Natural killer cell treated with Interleukin-12 subunit alpha and Interleukin-12 subunit beta and Interleukin-15 and Interleukin-18, amount 100 ng/mL, for 72 hours (primary cell): ENCODE measurements at places on chromosomes 7 and 10. TPM values are rescaled to one million over a fixed set of nuclear protein-coding genes. Genes with fewer than 3 reads are reported as not detected.

DNA sequence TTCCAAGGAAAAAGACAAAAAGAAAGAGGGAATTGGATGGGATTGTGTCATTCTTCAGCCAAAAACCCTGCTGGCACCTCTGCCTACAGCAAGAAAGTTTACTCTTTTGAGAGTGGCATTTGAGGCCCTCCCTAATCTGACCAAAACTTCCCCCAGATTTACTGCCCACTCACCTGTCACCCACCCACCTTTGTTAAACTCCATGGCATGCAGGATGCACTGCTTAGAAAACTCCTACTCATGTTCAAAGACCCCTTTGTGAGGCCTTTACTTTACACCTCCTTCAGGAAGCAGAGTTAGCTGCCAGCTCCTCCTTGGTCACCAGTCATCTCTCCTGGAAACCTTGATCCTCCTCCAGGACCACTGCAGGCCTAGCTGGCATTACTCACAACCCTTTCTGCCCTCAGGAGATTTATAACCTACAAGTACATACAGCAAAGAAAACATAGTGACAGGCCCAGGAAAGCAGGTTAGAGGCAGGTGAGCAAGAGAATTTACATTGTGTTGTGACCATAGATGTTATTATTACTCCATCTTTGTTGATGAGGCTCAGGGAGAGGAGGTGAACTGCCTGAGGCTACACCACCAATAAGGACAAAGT is 10.3 kb upstream of the PLAC9 start:
- H3K36me3 ChIP-seq: no peaks in the 10 kb centered on the region
- no peak overlapping the region for H3K27ac ChIP-seq
- no peaks in the 10 kb centered on the region for H3K4me1 ChIP-seq
- peaks cover 12% of the 10 kb centered on the region for H3K27me3 ChIP-seq
- no peak for DNase-seq
- H3K4me3 ChIP-seq: no peak overlapping the region

DNA sequence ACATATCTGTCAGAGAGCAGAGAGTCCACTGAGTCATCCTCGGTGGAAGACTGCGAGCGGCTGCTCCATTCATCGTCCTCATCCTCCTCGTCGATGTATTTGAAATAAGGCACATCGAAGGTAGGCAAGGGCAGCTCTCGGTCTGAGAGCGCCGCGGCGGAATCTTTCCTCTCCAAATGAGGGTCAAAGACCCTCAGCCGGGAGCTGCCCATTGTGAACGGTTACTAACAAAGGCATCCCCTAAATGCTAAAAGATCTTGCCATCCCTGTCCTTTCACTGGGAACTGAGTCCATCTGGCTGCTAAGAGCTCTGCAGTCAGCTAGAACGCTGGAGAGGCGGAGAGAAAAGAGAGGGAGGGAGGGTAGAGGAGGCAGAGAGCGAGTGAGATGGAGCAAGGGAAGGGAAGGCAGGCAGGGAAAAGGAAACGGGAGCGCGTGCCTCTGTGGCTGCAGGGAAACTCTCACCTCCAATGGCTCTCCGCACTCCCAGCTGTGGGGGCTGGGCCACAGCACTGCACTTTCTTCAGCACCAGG is 163.4 kb downstream of the RAPGEF5 start:
- no peak overlapping the region for H3K4me3 ChIP-seq
- H3K36me3 ChIP-seq: no peaks in the 10 kb centered on the region
- H3K27ac ChIP-seq: no peak overlapping the region
- H3K27me3 ChIP-seq: peaks cover 2% of the 10 kb centered on the region
- H3K4me1 ChIP-seq: no peaks in the 10 kb centered on the region

DNA sequence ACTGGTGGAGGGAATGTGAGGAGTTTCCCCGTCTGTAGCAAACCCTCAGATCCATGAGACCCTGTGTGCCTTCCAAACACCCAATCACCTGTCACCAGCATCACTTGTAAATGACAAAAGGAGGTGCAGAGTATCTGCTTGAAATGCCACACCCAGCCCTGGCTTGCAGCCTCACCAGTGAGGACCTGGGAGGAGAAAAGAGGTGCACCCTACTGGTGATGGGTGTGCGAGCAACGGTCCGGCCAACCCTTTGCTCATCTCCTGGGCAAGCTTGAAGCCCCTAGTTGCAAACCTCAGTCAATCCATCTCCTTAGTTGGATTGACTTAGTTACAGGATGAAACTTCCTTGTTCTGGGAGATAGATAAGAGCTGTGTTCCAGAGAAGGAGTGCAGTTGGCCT is 62.4 kb upstream of the WAPL start:
- no peak overlapping the region for H3K4me3 ChIP-seq
- no peaks in the 10 kb centered on the region for H3K27me3 ChIP-seq
- H3K27ac ChIP-seq: no peak overlapping the region

DNA sequence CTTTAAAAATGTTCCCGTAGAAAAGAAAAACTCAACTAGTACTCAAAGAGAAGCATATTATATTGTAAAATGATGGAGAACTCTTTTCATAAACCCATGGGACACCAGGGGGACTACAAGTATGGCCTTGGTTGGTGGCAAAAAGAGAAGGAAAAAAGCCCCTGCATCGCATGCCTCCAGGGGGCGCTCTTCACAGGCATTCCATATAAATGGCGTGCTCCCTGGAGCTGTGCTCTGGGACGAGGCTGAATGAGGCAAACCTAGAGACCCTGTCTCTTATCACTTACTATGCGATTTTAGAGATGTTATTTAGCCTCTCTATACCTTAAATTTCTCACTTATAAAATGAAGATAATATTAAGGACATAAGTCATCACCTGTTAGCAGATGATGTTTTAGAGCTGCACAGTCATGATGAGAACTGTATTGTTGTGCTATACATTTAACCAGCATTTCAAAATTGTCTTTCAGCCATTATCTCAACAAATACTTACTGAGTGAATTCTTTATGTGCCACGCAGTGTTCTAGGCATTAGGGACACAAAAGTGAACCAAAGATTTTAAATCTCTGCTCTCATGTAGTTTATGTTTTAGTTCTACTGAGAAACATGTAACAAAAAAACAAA is 105.8 kb downstream of the ARHGAP21 start:
- H3K4me1 ChIP-seq: peaks cover 9% of the 10 kb centered on the region
- no peaks in the 10 kb centered on the region for H3K36me3 ChIP-seq
- no peaks in the 10 kb centered on the region for H3K27me3 ChIP-seq
- no peak overlapping the region for H3K4me3 ChIP-seq

DNA sequence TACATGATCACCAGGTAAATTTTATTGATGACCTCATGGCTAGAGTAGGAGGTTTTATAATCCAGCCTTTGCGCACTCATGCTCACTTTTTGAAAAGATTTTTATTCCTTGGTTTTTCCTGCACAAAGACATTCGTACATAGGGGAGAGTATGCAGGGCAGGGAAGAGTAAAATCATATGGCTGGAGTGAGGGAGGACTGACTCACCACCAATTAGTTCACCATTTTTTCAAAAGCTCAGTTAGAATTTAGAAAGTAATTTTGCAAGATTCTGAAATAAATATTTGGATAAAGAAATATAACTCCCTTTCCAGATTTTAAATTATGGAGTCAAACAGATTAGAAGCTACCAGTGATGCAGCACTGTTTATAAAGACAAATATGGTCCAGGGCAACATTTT is 111.9 kb downstream of the SEMA3D start:
- no peaks in the 10 kb centered on the region for H3K36me3 ChIP-seq
- DNase-seq: no peak
- H3K4me1 ChIP-seq: no peaks in the 10 kb centered on the region
- H3K27ac ChIP-seq: no peak overlapping the region
- H3K4me3 ChIP-seq: no peak overlapping the region

GRCh38 chr7:15007507-15007906 is 105.0 kb upstream of the DGKB start:
- H3K27me3 ChIP-seq: no peaks in the 10 kb centered on the region
- H3K36me3 ChIP-seq: no peaks in the 10 kb centered on the region
- DNase-seq: no peak

GRCh38 chr10:15745751-15746150 is 26.0 kb upstream of the ITGA8 start:
- H3K4me1 ChIP-seq: no peaks in the 10 kb centered on the region
- no peak overlapping the region for H3K4me3 ChIP-seq
- H3K36me3 ChIP-seq: no peaks in the 10 kb centered on the region
- peaks cover 12% of the 10 kb centered on the region for H3K27me3 ChIP-seq

- no peaks in the 10 kb centered on the region for H3K36me3 ChIP-seq
- peaks cover 43% of the 10 kb centered on the region for H3K27me3 ChIP-seq
- no peak overlapping the region for H3K27ac ChIP-seq
Measured at GRCh38 chr10:120455004-120455403, 2.0 kb upstream of the PLPP4 start.

Gene TWIST1
- not detected for total RNA-seq

Gene NKX2-3
- not detected for total RNA-seq

Gene ZC3HAV1L
- total RNA-seq: 3.7 TPM

Gene GAD2
- not detected for total RNA-seq

Gene ADCY1
- total RNA-seq: 1.4 TPM
